ENCODE measurements at places on chromosomes 11 and 22.

- no peak for DNase-seq
These were observed 22.6 kb downstream of the MOV10L1 start for GRCh38 chr22:50112151-50113118.

GRCh38 chr22:31093086-31093850 lies 12.2 kb downstream of the SMTN start:
- no peak for DNase-seq

DNA sequence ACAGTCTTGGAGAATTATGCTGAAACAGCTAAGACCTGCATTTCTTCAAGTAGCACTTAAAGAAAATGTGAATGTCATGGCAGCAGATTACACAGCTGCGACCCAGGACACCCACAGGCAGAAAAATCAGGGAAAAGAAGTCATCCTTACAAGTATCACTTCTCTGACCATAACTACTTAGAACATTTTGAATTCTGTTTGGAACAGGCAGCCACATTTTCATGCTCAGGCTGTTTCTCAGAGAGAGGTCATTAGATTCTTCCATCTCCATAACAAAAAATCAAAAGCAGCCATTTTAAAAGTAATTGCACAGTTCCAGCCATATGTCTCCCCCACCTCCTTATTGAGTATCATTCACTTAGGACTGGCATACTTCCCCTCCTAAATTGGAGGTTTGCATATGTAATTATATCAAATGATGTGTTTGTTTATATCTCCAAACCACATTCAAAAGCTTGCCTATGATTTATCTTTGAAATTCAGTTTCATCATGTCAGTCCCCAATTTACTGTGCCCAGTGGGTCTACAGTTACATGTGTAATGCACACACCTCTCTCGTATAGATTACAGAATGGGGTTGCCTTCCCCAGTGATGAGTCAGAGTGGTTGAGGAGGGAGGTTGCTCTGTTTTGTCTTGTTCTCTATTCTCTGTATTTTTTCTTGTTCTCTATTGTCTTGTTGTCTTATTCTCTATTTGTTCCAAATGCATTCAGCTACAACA lies 276.5 kb upstream of the MTNR1B start:
- DNase-seq: no peak

- no peak for DNase-seq
These were observed 16.8 kb downstream of the DGCR2 start for GRCh38 chr22:19105456-19105855.

DNA sequence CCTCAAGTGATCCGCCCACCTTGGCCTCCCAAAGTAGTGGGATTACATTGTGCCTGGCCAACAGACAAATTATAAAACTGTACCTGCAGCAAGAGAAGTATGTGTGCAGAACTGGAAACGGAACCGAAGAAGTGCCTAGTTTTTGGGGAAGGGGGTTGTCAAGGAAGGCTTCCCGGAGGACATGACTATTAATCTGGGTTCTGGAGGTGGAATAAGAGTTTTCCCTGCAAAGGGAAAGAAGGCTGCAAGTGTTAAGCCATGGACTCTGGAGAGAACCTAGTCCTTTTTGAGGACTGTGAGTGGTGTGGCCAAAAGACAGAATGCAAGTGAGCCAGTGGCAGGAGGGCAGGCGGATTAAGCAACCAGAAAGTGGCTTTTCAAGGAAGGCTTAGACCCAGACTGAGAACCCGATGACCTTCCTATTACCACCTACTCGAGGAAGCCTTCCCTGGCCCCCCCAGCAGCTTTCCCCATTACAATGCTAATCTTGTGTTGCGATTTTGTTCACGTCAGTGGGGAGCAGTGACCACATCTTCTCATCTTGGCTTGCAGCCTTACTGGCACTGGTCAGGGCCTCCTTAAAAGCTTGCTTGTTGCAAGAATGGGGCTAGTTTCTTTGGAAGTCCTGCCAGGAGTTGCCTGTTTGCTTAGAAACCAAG lies 5.7 kb upstream of the SEPTIN3 start:
- no peak for DNase-seq

DNA sequence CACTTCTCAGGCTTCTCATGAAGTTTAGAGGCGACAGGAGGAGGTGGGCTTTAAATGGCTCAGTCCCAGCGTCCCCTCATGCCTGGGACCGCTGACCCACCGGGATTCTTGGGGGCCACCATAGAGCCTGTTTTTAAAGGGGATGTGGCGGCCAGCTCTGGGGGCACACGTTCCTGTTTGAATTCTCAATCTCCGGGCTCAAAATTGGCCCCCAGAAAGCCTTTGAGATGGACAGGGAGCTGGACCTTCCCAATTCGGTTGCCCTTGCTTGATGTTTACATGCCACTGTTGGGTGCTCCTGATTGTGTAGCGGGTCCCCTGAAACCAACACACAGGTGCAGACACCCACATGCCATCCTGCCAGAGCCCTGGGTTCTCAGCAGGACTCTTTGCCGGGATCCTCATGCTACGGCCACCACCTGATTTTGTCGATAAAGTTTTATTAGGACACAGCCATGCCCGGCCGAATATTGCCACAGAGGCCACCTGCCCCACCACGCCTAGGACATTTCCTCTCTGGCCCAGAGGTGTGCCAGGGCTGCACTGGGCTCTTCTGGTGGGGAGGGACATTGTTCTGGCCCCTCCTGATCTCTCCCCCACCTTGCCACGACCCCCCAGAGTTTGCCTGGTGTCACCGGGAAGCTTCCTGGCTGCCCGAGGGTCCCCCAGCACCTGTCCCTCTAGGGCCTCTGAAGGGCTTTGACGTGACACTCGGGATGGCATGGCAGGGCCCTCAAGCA lies 71.6 kb downstream of the KCNQ1 start:
- no peak for DNase-seq

DNA sequence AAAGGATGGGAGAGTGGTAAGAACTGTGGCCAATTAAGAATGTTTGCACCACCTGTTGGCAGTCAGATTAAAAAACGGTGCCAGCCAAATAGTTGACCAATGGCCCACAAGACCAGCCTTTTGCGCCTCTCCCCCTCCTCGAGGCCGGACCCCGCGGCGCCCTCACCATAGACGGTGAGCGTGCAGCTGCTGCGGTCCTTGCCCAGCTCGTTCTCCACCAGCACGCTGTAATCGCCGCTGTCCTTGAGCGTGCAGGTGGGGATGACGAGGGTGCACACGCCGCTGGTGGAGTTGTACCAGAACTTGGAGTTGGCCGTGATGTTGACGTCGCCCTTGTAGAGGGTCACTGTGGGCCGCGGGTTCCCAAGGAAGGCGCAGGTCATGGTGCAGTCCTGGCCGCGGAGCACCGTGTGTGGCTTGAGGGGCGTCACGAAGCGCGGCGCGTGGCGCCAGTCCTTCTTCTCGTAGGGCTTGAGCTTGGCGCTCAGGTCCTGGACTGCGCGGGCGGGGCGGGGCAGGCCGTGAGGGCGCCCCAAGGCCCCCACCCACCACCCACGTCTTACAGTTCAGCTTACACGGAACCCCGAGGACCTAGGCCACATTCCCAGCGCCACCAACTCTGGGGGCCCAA lies 7.2 kb downstream of the TMEM86A start:
- DNase-seq: no peak

DNA sequence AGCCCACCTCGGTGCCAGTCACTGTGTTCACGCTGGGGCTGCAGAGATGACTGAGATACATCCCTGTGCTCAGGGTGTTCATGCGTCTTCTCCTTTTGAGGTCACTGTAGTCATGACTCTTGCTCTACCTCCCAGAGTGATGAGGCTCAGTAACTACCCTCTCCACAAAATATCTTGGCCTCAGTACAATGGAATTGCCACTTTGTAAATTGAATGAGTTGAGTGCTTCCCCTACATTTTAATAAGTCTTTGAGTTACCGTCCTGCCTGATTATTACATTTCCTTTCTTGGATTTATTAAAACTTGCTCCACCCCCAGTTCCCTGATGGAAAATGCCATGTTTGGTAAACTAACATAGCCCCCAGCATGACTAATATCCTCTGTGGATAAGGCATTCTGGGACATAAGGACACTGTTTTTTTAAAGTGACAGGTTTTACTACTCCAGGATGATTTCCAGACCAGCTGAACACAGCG lies 15.9 kb downstream of the PRSS23 start:
- no peak for DNase-seq

DNA sequence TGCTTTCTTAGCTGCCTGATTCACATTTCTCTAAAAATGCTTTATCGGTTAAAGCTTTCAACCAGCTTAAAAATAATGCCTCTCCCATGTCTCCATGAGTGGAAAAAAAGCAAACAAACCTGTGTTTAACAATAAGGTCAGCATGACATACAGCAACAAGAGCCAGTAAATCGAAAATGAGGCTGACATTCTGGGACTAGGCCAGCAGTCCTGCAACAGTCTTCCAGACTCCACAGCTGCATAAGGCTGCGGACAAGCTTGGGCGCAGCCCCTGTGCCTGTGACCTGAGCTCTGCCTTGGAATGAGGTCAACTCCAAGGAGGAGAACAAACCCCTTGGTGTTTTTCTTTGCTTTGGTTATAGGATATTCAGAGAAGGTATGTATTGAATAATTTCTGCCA lies 95.5 kb downstream of the PGR start:
- no peak for DNase-seq

DNA sequence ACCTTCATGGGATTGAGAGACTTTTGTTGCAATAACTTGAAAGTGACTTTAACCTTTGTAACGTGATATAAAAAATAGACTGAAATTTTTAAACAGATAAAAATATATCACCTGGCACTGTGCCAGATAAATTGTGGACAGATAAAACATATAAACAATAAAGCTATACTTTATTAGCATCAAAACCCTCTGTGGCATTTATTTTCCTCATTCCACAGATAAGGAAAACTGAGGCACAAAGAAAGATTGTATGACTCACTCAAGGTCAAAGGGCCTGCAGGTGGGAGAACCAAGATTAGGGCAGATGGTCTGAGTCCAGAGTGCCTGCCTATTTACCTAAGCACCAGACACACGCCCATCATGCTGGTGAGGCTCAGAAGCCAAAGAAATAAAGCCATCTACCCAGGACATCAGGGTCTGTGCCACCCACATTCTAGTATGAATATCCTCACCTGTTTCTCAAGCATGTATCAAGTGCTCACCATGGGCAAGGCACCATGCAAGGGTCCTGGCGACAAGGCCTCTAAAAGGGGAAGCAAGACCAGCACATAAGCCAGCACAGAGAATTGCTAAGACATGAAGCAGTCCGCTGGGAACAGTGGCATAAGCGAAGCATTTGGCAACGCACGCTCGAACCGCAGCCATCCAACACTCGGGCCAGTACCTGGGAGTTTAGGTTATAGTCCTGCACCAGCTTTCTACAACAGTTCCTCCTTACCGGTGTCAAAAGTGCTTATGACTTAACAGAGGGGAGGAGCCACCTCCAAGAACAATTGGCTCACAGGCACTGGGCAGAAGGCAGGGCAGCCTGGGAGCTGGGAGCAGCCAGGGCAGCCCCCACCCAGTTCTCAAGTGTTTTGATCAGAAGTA lies 17.6 kb downstream of the MYH9 start:
- no peak for DNase-seq

GRCh38 chr22:36409056-36409455 lies 21.3 kb upstream of the MYH9 start:
- no peak for DNase-seq

- DNase-seq: no peak
These were observed 303.0 kb downstream of the CADM1 start for GRCh38 chr11:115201111-115201792.

DNA sequence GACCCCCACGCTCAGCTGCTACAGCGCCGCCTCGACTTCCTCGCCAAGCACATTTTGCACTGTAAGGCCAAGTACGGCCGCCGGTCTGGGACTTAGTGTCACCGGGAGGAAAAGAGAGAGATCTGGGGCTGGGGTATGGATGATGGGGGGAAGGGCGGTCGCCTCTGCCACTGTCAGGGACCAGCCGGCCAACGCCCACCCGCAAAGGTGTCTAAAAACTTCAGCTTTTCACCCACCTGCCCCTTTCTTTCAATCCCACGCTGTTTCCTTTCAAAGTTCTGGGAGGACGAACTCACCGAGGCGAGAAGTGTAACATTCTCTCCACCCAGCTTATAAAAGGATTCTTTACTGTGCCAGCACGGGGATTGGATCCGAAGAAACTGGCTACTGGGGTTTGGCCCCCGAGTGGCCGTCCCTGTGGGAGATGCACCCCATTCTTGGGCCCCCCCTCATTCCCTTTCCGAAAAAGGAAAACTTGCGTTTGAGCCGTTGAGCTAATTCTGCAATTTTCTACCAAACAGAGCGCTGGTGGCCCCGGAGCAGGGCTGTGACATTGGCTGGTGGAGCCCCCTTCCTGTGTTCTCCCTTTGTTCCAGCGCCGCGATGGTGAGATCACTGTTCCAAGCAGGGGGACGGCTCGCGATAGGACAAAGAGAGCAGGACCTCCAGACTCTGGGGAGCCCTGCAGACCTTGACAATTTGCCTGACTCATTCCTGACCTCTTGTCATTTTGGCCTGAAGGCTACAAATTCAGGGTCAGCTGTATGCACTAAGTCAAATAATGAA lies 1.8 kb downstream of the FJX1 start:
- DNase-seq: no peak

DNA sequence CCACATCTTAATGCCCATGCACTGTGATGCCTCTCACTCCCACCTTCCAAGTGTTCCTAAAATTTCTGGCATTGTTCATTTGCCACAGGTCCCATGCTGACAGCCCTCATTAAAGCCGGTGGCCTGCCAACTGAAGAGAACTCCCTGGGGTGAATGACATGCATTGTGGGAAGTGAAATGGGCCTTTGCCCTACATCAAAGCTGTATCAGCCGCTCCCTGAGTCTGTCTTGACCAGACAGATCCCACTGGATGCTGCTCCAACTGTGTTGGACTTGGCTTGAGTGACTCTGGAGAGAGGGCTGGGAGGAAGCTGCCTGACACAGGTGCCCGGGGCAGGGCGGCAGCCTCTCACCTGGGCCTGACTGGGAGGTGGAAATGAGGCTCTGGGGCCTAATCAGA lies 8.8 kb upstream of the SEC14L4 start:
- no peak for DNase-seq

DNA sequence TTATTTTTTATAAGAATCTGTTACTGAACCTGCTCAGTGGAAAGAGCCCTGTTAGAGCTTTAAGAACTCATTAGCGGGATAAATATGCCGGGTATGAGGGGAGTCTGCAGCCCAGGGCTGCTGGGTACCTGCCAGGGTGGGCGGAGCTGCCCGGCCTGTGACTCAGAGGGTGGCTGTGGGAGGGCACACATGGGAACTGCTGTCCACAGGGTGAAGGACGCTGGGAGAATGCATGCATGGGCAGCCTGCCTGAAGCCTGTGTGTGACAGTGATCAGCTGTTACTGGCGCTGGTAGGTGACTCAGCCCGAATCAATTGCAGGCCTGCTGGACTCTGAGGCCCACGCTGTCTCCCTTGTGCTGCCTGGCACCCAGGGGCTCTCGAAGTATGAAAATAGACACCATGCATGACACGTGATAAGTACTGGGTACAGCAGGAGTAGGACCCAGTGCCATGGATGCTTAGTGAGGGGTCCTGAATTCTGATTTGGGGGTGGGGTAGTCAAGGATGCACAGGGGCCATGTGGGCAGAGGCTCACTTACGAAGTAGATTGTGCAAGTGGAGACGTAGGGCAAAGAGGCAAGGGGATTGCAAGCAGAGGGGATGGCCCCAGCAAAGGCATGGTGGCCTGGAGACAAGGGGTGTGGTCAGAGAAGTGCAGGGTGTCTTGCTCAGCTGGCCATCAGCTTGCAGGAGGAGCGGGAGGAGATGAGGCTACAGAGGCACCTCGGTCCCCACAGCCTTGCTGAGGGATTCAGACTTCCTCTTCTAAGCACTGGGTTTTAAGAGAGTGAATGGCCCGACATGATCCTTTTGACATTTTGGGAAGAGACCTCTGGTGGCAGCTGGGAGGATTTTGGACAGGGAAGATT lies 36.5 kb downstream of the GRIK4 start:
- DNase-seq: peak; percentile 17

- no peak for DNase-seq
These were observed 6.7 kb downstream of the FBXO3 start for GRCh38 chr11:33767624-33768023.
